ENCODE measurements at places on chromosomes 4 and X.

GRCh38 chrX:18360867-18361266 is 6.4 kb upstream of the SCML2 start:
- DNase-seq = no peak

DNA sequence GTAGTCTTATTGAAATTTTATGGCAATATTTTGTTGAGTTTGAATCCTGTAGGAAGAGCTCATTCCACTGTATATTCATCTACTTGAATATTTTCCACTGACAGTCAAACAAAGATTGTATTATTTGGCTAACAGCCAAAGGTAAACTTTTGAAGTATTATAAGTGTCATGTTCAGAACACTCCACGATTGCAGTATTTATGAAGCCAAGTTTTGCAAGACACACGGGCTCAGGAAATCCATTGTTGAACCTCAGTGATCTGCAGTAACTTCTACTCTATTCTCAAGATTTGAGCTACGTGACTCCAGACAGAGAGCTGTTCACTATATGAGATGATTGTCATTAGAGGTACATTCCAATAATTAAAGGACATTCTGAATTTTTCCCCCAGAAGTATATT is 302.7 kb upstream of the ADGRL3 start:
- no peak for DNase-seq

- no peak for DNase-seq
These were observed 21.0 kb downstream of the ATP2B3 start for GRCh38 chrX:153538424-153538823.

DNA sequence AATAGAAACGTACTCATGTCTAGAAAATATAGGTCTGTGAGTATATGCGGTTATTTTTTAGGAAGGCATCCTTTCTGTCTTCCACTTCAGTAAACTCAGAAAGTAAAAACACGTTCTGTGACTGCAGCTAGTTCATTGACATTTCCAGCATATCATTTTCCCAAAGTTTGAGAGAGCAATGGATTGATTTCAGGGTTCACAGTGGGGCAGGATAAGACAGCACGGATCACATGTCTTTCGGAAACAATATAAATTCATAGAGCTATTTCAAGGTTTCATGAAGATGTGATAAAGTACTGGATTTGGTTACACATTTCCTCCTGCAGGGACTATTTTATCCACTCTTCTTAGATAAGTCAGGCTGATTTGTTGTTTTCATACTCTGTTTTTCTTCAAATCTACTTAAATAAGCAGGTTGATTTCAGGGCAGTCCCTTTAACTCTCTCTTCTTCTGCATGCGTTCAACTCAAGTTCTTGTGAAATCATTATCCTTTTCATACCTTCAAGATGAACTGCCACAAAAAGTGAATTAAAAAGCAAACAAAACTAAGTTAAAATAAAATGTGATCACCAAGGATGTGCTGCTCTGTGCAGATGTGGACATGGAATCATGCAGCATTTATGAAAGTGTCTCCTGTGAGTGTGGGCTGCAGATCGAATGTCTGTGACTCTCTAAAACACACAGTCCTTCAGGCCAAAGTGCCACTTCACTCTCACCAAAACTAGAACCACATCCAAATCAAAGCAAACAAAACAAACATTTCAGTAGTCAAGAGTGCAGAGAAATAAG is 187.7 kb downstream of the UNC5C start:
- no peak for DNase-seq

DNA sequence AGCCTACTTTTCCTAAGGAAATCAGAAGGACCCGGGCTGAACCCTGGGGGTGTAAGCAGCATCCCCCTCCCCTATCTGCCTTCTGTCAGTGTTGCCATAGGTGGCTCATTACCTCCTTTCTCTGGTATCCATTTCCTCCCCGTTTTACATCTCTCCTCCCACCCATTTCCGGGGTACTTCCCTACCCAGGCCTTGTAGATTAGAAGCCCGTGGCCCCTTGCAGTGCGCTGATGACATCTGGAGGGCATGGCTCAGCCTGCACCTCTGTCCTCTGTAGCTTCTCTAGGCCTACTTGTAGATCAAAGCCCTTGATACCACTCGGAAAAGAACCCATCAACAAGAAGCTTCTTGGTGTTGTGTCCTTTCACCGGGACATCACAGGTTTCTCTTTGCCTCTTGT is 71.8 kb downstream of the NBDY start:
- DNase-seq = no peak

- DNase-seq = no peak
These were observed 230.5 kb upstream of the LCORL start for GRCh38 chr4:18252052-18252451.

- no peak for DNase-seq
These were observed 213.4 kb downstream of the GC start for GRCh38 chr4:71570492-71570891.
